CD8-positive, alpha-beta memory T cell (primary cell): ENCODE measurements at places on chromosomes 1 and 21.

DNA sequence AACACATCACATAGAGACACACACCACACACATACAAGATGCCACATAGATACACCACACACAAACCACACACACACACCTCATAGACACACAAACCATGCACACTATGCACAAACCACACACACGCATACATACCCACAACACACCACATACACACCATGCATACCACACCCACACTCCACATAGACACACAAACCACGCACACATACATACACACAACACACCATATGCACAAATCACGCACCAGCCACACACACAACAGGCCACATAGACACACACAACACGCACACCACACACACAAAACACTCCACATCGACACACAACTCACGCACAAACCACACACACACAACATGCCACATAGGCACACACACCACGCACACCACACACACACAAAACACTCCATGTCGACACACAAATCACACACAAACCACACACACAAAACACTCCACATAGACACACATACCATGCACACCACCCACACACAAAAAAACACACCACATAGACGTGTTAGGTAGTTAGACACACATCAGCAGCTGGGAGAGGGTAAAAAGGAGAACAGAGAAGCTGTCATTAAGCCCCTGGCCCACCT lies 49.5 kb upstream of the SLC19A1 start:
- no peak for DNase-seq

GRCh38 chr1:69483246-69483645 lies 84.5 kb upstream of the LRRC7 start:
- no peak for DNase-seq

GRCh38 chr1:229579059-229579673 lies 20.7 kb upstream of the ABCB10 start:
- no peak for DNase-seq

DNA sequence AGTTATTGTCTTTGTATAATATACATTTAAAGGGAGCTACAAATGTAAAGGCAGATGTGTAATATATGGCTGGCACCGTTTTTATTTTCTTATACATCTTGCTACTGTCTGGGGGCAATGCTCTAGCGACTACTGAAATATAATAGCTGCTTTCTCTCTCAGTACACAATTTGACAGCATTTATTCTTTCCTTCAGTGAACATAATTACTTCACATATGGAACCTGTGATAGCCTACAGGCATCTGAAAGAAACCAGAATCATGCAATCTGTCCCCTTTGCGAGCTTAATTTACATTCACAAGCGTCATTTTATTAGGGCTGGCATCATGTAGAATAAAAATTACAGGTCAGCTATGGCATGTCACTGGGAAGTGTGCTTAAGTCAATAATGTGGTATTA lies 557.5 kb upstream of the PTBP2 start:
- DNase-seq = no peak

DNA sequence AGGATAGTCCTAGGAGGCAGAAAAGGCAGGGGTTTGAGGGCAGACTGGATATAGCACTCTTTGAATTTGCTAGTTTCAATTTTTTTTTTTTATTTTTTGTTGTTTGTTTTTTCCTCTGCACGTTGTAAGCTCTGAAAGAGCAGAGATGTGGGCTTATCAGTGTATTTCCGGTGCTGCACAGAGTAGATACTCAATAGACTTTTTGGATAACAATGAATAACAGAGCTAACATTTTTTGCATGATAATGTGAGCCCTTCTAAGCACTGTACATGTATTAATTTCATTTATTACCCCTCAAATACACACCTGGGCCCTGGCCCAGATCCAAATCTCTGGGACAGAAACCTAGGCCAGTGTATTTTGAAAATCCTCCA lies 17.1 kb upstream of the PARP1 start:
- no peak for DNase-seq

DNA sequence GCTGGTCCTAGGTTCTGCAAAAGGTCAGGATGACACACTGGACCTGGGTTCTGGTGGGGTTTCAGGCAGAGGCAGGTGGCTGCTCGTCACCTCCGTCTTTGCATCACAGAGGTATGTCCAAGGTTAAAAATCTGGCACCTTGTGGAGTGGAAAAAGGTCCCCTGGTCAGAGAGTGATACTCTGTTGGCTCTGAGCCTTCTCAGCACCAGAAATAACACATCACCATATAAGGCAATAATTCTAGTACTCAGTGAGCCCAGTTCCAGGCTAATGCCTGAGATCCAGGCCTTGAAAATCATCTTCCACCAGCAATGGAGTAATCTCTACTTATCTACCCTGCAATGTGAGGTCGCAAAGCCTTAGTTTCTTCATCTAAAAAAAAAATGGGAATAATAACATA lies 127.3 kb upstream of the C8B start:
- DNase-seq = no peak

GRCh38 chr21:38286739-38287471 lies 30.1 kb downstream of the KCNJ15 start:
- no peak for DNase-seq

DNA sequence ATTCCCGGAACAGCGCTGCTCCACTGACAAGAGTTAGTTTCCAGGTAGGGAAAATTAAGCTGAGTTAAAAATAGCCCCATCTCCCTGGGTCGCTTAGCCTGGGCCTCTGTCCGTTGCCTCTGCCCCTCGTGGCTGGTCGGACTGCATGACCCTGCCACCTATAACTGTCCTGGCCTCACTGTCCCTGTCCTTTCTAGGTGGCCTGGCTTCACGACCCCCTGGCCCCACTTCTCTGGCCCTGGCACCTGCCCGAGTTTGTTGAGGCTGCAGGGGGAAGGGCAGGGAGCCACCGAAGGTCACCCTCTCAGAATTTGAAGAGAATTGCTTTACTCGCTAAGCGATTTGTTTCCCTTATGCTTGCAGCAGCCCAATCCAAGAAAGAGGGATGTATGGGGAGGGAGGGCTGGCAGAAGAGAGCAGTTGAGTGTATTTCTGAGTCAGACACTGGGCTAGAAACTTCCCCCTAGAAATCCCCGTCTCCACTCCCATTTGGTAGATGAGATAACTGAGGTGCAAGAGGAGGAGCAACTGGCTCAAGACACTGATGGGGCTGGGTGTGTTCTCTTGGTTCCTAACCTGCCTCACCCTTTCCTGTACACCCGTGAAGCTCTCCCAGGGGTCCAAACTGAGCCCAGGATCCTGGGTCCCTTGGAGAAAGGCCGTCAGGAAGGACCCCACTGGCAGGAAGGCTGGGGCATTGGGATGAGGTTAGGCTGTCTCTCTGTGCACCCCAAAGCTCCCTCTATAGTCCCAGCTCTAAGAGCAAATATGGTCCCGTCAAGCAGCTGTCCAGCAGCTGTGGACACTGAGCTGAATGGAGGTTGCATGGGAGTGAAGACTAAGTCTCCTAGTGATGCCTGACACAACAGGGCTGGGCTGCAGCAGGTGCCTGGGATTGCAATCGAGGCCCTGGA lies 2.9 kb upstream of the EDN2 start:
- DNase-seq = no peak

GRCh38 chr1:106768077-106768476 lies 288.4 kb upstream of the PRMT6 start:
- DNase-seq = no peak

- DNase-seq = no peak
Measured at GRCh38 chr1:228751360-228752098, 16.2 kb downstream of the RHOU start.

DNA sequence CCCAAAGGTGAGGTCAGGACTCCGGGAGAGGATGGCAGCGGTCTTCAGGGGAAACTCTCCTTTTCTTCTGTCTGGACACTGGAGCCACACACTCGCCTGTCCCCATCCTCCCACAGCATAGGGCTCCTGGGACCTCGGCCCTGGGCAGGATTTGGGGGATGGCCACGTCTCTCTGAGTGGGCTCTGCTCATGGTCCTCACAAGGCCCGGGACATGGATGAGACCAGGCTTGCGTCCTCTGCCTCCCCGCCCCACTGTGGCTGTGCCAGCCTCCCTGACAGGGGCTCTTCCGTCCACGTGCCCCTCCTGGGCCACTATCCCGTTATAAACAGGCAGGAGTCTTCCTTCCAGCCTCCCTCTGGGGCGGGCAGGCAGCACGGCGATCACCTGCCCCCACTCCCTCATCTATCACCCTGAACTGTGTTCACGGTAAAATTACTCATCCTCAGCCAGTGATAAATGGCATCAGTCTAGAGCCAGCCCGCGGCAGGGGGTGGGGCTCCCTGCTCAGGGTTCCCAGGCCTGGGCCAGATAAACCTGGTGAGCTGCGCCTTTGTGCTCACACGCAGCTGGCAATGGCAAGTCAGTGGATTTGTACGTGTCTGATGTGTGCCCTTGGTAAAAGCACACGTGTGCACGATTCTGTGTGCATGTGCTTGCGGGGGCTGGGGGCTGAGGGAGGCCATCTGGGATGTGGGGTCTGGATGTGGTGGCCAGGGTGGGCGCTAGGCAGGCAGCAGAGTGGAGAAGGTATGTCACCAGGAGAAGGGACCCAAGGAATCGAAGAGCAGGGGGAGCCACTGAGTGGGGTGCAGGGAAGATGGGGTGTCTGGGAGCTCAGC lies 12.6 kb upstream of the SAMD11 start:
- DNase-seq = no peak

- no peak for DNase-seq
Measured at GRCh38 chr1:149995927-149996326, 14.6 kb downstream of the OTUD7B start.

DNA sequence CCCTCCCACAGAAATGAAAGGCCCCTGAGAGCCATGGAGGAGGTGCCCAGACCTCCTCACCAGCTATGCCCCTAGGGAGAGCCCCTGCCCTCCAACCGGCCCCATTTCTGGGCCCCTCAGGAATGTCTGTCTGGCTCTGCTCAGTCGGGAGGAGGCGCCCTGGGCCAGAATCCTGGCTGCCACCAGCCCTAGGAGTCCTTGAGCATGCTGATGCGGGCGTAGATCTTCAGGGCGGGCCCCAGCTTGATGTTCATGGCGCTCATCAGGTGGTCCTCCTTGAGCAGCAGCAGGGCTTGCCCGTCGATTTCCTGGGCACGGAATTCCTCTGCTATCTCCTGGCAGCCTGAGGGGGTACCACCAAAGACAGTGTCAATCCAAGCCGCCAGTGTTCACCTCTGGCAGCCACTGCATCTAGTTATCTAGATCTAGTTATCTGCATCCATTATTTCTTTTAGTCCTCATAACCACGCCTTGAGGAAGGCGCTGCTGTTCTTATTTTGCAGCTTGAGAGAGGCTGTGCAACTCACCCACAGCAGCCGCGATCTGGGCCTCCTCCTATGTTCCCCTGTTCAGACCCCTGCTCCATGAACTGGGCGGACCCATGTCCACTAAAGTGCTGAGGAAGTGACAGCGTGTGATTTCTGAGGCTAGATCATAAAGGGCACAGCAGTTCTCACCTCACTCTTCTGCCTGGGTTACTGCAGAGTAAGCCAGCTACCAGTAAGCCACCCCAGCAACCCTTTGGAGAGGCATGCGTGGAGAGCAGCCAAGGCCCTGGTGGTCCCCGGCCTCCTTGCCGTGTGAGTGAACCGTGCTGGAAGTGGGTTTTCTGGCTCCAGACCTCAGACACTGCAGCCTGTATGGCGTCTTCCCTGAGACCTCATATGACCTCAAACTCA lies 4.0 kb upstream of the A3GALT2 start:
- DNase-seq = no peak

DNA sequence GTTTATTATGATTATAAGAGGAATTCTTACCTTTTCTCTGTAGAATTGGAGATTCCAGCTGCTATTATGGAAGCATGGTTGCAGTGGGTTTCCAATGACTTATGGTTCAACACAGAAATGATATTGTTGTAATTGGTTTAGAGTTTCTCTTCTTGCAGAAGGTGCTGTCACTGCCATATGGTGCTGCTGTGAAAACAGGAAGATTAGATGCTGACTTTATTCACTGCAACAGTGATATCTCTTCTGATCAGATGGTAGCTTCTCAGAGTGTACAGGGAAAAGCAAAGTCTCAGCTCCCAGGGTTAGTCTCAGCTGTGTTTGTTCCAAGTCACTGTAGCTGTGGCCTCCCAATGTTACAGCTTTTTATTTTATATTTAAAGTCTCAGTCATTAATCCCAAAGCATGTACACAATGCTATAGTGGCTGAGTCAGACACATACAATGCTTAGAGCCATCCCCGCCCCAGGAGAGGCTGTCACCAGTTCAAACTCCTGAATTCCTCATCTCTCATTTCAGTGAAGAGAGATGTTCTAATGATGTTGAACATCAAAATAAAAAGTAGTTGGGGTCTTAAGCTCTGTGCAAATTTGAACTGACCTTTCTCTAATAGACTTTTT lies 42.7 kb upstream of the RGS2 start:
- no peak for DNase-seq

DNA sequence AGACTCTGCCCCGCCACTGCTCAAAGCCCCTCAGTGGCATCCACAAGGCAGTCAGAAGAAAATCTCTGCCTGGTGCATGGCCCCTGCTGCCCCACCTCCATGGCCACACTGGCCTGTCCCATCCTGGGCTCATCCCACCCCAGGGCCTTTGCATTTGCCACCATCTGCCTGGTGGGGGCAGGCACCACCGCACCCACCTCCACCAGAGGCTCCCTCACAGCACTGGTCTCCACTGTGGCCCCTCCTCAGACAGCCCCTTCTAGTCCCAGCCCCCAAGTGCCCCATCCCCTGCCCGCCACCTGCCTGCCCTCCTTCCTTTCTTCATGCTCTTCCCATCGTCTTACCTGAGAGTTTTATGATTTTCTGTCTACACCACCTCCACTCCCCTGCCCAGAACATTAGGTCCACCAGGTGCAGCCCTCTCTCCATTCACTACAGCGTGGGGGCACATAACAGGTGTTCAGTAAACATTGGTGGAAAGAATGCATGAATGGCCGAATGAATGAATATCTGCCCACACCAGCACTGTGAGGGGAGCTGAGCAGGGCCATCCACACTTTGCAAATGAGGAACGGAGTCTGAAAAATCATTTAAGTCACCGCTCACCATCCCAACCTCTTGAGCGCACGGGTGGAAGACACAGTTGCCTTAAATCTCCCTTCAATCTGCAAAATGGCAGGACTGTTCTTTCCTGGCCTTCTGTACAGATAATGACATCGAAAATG lies 2.1 kb downstream of the PRDM15 start:
- DNase-seq = no peak

- DNase-seq = no peak
Measured at GRCh38 chr1:107897438-107898345, 67.3 kb downstream of the VAV3 start.

GRCh38 chr1:1284221-1285101 lies 4.2 kb downstream of the SCNN1D start:
- DNase-seq = no peak

DNA sequence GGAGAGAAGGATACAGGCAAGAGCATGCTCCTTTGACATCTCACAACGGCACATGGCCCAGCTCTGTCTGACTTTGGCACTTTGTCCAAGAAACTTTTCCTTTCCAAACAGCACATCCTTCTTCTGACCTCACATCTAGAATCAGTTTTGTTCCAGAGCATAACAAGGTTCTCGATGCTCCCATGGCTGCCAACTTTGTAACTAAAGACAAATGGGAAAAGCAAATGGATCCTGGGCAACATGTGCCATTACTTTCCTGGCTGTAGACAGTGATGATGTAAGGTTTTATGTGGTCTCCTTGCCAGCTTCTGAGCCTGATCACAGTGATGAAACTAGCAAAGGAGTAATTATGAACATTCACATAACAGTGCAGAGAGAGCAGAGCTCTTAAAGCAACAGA lies 171.8 kb upstream of the C1orf87 start:
- no peak for DNase-seq
